Kidney (tissue), 22 donors: ENCODE measurements at places on chromosomes 7 and 10.

DNA sequence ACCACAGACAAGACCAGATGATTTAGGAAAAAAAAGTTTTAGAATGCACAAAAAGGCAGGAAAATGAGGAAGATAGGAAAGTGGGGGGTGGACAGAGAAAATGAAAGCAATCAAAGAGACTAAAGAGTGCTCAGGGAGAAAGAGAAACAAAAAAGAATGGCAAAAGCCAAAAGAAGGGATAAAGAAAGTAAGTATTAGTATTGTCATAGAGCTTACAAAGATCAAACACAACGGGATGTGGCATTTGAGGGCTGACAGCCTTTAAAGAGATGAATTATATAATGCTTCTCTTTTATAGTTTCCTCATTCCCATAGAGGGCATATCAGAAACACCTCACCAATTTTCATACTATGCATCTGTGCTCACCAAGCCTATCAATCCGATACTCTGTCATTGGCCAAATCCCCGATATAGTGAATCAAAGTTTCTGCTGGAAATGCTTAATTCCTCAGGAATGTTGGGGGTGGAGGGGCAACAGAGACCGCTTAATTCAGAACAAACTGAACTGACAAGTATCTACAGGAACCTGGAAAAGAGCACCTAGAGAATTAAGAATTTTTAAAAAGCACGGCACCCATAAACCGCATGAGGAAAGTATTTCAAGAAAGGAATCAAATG lies 2.7 kb downstream of the COG5 start:
- DNase-seq, result no peak

DNA sequence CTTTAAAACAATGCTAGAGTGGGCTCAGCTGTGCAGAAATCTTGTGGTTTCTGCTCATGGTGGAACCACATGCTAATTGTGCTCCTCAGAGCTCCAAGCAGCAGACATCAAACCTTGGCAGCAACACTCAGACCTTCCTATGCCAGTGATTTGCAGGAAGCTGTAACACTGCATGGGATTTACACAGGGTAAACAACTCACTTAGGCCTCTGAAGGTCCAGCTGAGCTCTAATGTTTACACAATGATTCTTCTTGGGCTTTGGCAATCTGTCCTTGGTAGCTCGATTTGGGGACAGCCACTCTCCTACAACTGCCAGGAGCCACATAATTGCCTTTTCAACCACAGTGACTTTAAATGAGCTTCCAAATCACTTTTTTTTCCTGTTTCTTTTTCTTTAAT lies 97.7 kb upstream of the PDLIM1 start:
- DNase-seq, result no peak

DNA sequence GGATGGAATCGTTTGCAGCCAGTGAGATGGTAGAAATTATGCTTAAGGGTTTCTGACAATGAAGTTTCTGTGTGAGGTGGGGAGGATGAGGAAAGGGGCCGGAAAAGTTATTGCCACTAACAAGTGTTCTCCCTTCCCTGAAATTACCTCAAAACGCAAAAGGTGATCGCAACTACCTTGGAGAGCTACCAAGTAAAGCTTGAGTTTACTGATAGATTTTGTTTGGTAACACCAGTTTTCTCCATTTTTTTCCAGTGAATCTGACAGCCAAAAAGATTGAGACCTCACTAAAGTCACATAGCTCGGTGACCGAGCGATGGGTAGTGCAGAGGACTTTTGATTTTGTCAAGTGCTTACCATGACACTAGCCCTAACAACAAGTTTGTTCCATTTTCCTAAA lies 1.6 kb downstream of the SUV39H2 start:
- peak; percentile 45 for DNase-seq

- DNase-seq, result peak; percentile 66
These were observed 33.2 kb downstream of the NRF1 start for GRCh38 chr7:129644634-129645230.

DNA sequence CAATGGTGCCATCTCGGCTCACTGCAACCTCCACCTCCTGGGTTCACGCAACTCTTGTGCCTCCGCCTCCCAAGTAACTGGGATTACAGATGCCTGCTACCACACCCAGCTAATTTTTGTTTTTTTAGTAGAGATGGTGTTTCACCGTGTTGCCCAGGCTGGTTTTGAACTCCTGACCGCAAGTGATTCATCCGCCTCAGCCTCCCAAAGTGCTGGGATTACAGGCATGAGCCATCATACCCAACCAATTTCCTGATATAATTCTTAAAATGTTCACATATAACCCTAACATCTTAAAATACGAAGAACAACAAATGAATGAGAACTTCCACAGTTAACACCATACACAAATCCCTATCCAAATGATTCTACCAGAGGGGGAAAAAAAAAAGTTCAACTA lies 31.2 kb downstream of the BAIAP2L1 start:
- DNase-seq, result no peak

GRCh38 chr7:127903892-127904669 lies 127.2 kb downstream of the LRRC4 start:
- no peak for DNase-seq

DNA sequence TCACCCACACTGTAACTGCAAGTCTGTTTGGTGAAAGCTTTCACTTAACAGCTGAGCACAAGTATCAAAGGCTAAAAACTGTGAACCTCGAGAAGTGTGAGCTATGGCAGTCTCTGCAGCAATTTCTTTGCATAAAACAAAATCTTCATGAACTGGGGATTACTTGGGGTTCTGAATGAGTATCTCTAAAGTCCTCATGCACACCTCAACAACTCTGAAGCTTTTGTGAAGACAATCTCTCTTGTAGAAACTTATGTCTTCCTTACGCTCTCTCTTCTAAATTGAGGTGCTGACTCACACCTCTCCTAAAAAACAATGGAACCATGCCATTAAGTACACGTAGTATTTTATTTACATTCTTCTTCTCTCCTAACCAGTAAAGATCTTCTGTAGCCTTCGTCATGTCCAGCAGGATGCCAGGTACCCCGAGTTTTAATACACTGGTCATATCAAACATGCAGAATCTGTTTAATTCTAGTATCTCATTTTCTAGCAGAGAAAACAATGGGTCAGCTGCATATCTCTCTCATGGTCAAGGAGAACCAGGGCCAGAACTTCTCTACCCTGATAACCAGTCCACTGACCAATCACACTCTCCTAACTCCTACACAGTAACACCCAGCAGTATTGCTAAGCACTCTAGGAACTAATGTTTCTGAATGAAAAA lies 76.9 kb downstream of the UBE2H start:
- no peak for DNase-seq

DNA sequence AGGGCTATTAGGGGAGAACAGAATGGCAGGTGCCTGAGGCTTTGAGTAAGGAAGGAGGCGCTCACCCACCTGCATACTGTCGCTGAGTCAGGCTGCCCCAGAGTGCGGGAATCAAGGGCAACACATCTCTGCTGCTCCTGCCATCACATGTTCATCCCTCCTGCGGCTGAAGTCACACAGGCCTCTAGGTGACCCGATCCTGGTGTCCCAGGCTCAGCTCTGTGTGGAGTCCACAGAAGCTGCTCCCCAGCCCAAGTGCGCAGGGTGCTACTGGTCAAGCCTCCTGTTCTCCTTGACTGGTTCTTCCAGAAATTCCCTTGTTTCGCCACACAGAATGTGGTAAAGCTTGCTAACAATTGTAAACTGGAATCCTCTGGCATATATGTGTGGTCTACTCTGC lies 96.9 kb upstream of the IL6 start:
- no peak for DNase-seq

DNA sequence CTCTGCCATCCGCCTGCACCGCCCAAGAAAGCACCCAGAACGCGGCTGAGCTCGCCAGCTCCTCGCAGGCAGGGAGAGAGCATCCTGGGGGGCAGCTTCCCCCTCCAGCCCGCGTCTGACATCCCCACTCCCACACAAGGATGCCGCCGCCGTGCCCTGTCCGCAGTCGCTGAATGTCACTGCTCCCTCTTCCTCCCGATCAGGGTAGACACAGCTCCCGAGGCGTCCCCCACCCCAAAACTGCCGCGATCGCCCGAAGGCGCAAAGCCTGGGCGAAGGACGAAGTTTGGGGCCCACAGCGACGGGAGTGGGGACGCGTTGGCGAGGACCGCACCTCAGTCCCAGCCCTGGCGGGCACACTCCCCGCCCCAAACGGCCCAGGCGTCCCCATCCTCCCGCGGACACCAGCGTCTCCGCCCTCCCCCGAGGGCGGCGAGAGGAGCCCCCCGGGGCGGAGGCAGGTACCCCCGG lies 1.5 kb upstream of the KAT6B start:
- peak; percentile 89 for DNase-seq

- no peak for DNase-seq
These were observed 959.5 kb downstream of the GRID1 start for GRCh38 chr10:85407088-85407487.

DNA sequence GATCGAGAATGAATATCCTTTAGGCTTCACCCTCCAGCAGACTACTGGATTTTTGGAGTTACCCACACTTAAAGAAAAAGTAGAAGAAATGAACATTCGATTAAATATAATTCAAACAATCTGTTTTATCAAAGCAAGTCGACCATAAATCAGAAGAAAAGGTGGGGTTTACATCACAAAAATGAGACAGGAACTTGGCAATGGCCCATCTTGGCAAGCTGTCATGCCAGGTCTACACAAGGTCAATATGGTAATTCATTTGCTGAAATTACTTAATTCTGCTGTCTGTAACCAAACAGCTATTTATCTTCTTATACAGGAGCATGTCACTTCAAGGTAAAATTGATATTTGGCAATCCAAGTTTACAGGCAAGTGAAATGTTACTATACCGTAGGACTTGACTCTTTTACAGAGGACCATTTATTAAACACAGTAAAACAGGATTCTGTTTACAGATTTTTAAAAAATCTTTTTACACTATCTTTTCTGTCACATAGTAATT lies 640.6 kb upstream of the NRP1 start:
- DNase-seq, result no peak

GRCh38 chr7:129202058-129202777 lies 13.8 kb downstream of the SMO start:
- no peak for DNase-seq

DNA sequence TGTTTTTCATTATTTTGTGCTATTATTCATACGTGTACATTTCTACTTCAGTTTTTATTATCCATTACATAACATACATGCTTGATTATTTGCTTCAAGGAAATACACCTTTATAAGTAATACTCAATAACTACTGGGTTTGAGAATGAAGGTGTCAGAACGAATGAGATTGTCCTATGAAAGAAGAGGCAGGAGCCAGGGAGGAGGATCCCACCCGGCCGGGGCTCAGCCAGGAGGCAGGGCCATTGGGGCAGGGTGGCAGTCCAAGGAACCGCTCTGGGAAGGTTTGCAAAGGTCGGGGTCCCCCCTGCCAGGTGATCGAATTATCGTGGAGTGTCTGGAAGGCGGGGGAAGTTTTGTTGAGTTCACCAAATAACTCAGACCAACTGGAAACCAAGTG lies 9.1 kb downstream of the TRIM56 start:
- no peak for DNase-seq

- DNase-seq, result peak; percentile 56
These were observed 2.7 kb upstream of the KMT2E start for GRCh38 chr7:105011141-105011830.

- no peak for DNase-seq
These were observed 173.4 kb downstream of the RNF216 start for GRCh38 chr7:5607951-5608656.

DNA sequence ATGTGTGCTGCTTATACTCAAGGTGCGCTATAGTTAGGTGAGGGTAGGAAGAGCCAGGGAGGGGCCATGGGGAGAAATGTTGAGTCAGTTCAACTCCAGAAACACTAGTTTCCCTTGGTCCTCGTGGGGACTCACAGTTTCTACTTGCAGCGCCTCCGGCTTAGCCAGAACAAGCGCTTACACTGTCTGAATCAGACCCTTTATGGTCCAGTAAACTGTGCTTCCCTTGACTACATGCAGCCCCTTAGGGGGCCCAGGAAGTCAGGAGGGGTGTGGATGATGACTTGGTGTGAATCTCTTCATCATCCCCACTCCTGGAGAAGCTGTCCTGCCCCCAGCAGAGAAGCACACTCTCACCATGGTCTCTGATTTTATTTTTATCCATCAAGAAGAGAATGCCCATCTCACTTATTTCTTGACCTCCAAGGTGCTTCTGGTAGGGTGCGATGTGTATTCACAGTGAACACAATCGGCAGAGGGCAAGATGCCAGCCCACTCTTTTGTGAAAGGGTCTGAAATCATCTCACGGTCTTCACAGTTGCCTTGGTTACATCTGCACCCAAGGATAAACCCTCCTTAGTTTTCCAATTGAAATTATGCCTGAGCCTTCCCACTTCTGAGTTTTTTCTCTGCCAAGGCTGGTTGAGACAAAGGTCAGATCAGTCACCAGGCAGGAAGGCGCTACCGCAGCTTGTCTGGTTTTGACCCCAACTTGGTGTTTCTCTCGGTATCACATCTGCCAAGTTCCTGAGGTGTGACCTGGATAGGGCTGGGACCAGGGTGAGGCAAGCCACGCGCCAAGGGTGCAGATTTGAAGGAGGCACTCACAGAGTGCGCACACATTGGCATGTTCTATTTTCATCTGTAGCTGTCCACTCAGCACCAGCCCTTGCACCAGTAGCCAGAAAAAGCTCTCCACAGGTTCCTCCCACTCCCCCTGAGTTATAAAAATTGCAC lies 62.7 kb upstream of the LRRC4 start:
- DNase-seq, result no peak

DNA sequence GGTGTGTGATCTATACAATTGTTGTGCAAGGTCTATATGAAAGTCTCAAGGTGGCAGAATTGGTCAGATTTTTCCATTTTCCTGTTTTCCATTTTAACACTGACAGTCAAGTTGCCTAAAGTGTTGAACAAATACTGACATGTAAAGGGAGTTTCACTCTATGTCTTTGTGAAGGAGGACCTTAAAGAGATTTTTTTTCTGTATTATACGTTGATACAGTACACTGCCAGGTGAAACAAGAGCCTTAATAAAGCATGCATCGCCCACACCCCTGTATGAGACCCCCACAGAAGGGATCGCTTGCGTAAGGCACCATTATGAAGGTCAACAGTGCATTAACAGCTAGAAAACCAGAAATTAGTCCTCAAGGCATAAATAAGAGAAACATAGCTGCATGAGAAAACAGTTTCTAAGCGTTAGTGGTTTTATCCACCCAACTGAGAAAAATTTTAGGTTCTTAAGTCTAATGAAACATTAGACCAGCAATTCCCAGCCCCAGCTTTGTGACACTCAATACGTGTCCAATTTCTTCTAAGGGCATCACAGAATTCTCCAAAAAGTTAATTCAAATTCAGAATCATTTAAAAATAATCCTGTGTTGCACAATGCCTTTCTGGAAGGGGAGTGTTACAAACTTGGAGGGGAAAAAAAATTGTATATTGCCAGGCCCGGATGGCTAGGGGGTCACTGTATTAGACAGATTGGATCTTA lies 6.9 kb downstream of the KLF6 start:
- DNase-seq, result no peak

DNA sequence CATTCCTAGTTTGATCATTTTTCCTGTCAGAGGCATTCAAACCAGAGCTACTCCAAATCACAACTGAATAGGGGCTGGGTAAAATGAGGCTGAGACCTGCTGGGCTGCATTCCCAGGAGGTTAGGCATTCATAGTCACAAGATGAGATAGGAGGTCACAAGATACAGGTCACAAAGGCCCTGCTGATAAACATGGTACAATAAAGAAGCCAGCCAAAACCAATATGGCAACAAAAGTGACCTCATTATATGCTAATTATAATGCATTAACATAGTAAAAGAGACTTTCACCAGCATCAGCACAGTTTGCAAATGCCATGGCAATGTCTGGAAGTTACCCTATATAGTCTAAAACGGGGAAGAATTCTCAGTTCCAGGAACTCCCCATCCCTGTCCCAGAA lies 37.3 kb downstream of the TWIST1 start:
- no peak for DNase-seq

- DNase-seq, result peak; percentile 41
These were observed 455.0 kb downstream of the CCSER2 start for GRCh38 chr10:84783386-84783785.
